ENCODE measurements at places on chromosomes 13 and 19.

DNA sequence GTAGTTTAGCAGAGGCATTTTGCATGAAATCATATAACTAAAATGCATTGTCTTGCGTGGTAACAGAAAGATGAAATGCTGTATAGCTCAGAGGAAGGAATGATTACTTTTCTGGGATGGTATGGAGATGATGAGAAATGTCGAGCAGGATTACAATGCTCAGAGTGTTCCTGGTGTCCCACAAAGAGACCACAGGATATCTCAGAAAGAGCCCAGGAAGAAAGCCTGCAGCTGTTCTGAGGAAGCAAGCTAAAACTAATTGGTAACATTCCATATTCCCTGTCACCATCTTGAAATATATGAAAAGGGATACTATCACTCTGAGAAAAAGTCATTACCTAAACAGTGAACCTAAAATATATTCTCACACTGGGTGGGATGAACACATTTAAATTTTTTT lies 233.1 kb downstream of the POU4F1 start:
- no peak for DNase-seq

DNA sequence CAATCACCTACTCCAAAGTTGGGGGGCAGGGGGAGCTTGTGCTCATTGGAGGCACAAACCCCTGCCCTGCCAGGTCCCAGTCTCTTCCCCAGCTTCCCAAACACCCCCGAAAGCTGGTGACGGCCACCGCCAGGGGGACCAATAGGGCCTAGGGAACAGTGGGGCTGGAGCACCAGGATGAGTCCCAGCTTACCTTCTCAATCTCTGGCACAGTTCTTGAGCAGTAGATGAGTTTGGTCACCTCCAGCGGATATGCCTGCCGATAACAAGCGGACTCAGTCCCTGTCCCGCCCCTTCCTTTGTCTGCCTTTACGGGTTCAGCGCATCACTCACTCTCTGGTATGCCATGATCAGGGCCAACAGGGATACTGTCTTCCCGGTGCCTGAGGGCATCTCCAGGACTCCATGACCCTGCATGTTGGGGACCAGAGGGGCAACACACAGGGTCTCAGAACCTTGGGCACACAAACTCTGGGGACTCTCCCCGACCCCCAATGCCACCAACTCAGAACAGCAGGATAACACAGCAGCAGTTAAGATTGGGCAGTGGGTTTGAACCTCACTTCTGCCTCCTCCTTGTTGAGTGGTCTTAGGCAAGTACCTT lies 1.5 kb downstream of the ERCC2 start:
- DNase-seq, result no peak

- no peak for DNase-seq
These were observed 44.8 kb upstream of the OLFM4 start for GRCh38 chr13:52983836-52984235.

GRCh38 chr13:20136781-20137703 lies 23.8 kb downstream of the GJA3 start:
- no peak for DNase-seq

DNA sequence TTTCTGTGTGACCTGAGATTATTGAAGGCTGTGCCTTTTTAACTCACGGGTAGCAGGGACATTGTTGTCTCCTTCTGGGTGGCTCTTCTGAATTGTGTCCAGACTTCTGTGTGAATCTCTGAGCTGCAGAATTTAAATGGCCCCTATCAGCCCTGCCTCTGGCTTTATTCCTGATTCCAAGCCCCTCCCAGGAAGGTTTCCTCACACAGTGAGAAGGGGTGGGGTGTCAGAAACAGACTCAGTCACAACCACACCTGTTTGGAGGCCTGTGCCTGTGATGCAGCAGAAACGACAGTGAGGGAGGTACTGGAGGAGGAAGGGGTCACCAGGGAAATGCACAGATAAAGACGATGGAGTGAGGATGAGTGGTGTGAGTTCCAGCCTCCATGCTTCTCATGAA lies at the start of gene CLC:
CLC (minus strand) TSS at position 139 of the 400 bp plus-strand sequence; CDS start at position 62, 77 bp downstream.
- no peak for DNase-seq
